ENCODE measurements at places on chromosomes 11 and 22.

DNA sequence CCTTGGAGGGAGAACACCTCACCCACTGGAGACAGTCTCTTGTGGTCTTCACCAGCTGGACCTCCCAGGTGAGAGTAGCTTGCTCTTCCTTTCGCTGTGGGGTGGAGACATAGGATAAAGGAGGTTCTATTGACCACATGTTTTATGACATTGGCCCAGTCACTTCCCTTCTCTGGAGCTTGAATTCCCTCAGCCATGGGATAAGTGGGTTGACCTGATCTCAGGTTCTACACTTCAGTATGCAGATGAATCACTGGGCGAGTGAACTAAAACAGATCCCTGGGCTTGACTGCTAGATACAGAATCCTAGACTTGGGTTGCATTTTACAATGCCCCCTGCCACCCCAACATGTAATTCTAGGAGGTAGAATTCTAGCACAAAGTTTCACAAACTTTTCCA lies 54.8 kb upstream of the PRSS23 start:
- no peak for DNase-seq

DNA sequence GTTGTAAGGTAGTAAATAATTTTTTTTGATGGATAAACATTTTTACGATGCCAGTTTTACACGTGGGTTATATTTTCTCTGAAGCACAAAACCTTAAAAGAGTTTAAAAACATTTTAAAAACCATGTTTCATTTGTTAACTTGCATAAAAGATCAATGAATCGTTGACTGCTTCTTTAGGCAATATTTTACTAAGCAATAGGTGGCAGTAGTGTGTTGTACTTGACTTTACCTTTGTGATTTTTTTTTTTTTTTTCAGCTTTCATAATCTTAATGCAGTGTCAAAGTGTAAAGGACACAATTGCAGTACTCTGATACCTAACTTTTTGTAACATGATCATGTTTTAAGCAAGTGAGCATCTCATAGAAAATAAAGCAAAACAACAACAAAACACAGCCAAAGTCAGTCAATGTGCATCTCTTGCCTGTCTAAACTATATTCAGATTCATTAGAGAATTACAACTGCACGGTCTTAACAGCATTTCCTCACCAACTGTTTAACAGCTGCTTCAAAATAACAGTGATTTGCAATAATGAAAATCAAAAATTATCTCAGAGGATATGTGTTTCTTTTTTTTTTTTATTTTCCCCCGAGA lies 27.7 kb downstream of the DNAJC24 start:
- no peak for DNase-seq

DNA sequence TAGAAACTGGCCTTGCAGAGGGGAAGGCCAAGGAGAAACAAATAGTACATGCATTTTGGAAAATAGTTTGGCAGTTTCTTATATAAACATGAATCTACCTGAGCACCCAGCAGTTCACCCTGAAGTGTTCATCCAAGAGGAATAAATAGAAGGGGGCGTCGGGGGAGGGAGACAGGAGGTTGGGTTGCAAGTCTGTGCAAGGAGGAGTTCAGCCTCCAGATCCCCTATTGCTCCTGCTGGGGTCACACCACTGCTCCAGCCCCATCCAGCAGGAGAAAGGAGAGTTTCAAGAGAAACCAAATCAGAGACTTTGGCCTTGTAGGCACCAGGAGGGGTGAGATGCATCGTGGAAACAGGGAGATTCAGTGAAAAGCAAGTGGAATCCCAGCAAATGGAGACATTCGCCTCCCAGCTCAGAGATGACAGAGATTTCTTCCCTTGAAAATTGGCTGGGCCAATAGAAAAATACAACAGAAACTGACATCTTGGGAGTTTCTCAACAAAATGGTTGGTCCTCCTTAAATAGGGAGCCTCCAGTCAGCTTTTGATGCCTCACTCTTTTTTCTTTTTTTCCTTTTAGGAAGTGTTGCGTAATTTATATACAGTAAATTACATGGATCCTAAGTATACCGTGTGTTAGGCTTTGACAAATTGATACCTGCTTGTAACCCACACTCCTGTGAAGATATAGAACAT lies 34.1 kb downstream of the OTOG start:
- DNase-seq = no peak

GRCh38 chr11:63485777-63486176 lies 5.2 kb downstream of the PLAAT5 start:
- no peak for DNase-seq

- DNase-seq = peak; percentile 64
Measured at GRCh38 chr11:1693327-1694063, 3.5 kb upstream of the KRTAP5-6 start.

DNA sequence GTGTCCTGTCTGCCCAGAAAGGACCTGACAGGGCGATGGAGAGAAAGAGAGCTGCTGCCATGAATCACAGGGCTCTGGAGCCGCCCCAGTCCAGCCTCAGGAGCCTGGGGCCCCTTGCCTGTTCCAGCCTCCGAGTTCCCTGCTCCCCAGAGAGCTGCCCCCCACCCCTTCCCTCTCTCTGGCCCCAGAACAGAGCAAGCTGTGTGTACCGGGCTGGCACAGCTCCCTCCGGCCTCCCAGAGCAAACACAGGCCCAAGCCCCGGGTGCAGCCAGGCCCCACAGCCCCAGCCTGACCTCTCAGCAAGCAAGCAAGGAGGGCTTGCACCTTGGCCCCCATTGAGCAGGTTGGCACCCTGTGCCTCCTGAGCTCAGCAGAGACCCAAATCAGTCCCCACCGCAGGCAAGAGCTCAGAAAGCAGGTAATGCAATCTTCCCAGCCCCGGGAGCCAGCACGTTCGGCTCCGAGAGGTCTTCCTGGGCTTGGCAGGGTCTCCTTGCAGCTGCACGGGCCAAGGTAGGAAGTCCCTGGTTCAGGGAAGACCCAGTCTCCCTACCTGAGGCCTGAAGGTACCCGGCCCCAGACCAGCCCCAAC lies 1.4 kb downstream of the PACSIN3 start:
- no peak for DNase-seq

GRCh38 chr11:120662071-120662676 lies 150.6 kb downstream of the GRIK4 start:
- DNase-seq = no peak

DNA sequence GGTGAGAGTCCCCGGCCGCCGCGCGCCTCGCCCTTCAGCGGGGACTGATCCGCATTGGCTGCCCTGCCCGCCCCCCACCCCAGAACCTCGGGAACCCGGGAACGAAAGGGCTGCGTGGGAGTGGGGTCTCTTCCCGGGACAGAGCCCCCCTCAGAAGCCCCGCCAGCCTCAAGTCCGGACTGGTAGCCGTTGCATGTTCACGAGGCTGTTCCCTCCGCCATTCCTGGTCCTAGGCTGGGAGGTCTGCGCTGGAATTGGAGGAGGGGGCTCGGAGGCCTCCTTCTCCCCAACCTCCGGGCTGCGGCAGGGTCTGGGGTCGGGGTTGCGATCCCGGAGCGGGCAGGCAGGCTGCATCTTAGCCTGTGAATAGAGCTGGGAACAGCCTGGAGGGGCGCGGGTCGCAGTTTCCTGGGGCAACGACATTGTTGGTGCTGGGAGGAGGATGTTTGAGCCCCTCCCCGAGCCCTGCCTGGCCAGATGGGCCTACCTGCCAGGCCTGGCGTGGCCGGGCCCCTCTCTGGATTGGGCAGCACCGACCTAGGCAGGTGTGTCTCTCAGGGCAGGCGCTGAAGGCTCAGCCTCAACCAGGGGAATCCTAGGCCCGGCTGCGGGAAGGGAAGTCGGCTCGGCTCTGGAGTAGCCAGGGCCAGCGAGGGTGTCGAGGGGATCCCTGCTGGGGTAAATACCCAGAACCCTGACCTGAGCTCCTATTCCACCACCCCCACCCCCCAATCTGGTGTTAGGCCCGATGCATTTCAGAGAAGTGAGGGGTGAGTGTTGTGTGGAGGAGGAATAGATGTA lies 670 bp downstream of the MAPK8IP1 start:
- no peak for DNase-seq

DNA sequence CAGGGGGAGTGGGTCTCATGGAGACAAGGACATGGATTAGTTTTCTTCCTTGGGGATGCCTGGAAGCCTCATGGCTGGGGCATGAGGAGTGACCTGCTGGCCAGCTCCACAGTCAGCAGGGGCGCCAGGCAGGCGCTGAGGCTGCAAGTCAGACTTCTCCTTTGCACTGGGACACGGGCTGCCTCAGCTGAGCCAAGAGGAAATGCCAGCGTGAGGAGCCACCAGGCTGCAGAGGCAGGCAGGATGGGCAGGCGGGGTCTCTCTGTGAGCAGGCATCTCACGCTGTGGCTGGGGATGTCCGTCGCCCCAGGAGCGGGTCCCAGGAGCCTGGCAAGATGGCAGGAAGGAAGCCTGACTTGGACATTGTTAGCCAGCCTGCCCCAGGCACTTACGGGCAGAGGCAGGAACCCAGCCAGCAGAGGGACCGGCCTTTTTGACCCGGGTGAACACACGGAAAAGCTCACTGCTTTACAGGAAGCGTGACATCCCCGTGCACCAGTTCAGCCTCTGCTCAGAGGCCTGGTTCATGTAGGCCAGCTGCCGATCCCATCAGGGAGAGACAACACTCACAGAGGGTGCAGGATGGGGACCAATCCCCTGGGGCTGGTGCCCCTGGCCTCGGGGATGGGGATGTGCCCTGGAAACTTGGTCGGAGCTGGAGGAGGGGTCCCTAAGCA lies 10.2 kb downstream of the GNB1L start:
- DNase-seq = no peak

DNA sequence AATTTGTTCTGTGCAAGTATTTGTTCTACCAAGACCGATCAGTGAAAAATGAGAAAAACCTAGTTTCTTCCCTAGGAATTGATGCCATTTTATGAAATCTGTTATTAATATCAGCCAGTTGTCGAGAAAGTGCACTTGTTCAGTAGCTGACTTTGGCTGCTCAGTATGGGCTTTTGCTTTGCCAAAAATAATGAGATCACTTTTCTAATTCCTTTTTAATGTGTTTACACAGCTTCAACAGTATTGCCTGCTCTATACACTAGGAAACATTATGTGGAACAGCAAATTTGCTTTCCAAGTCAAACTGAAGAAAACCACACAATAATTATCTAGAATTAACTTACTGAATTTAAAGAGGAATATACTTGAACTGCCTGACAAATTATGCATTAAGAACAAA lies 34.4 kb downstream of the SCUBE2 start:
- no peak for DNase-seq

DNA sequence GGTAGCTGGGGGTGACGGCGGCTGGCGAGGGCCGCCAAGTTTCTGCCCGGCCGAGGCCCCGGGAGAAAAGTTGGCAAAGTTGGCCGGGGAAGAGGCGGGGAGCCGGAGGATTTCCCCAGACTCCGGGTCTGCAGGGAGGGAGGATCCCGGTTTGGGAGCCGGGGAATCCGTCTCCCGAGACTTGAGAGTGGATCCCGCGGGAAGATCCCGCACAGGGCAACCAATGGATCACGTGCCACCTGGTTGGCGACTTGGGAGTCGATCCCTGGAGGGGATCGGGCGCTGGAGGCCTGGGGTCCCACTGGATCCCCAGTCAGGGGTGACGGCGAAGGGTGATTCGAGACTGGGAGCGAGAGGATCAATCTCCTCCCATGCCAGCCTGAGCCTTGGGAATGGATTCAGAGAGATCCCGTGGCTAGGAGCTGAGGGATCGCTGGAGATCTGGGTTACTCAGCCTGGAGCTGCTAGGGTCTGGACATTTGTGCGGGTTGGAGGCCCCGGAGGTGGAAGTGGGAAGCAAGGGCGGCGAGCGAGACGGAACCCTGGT lies 394 bp downstream of the KIAA1671 start:
- DNase-seq = no peak

GRCh38 chr22:19410941-19411689 lies 20.4 kb downstream of the HIRA start:
- no peak for DNase-seq

GRCh38 chr22:35517769-35518530 lies 22.7 kb upstream of the RASD2 start:
- no peak for DNase-seq

DNA sequence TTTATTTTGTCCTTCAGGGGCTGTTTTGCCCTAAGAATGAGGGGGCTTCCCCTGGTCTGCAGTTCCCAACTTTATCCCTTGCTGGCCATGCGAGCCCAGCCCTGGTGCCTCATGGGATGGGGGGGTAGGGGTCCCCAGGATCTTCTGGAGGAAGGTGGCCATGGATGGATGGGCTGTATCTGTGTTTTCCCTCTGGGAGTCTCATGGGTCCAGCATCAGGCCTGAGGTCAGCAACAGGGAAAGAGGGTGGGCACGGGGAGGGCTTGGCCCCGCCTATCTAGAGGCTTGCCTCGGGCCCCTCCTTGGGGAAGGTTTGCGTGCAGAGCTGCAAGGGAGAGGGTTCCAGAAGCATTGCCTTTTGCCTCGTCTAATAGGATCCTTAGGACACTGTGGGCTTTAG lies 10.8 kb upstream of the ADORA2A start:
- no peak for DNase-seq

DNA sequence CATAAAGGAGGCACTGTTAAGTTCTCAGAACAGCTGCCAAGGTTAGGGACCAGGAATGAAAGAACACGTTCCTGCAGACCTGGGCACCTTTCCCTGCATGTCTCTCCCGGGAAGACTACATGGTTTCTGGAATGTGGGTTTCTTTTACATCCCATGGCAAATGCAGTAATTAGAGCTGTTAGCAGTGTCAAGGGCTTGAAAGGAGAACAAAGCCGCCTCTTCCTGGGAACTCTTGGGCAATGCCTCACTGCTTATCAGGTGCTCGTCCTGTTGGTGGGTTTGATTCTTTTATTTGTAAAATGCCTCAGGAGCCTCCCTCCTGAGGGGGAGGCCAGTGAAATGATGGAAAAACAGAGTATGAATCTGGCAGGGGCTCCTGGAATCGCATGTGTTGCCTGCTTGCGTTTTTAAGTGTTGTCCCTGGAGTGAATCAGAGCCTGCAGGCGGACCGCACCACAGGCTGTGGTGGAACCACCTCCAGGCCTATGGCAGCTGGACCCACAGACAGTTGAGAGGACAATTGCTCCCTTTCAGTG lies 723 bp upstream of the C22orf31 start:
- no peak for DNase-seq

GRCh38 chr11:65786786-65787636 lies at the start of gene OVOL1:
Gene OVOL1 (plus strand): TSS chr11:65787063. CDS start chr11:65787374, 311 bp downstream.
- no peak for DNase-seq

- no peak for DNase-seq
Measured at GRCh38 chr11:111819829-111820237, 51.5 kb downstream of the ALG9 start.

- no peak for DNase-seq
Measured at GRCh38 chr11:116714902-116715301, 57.9 kb downstream of the BUD13 start.

DNA sequence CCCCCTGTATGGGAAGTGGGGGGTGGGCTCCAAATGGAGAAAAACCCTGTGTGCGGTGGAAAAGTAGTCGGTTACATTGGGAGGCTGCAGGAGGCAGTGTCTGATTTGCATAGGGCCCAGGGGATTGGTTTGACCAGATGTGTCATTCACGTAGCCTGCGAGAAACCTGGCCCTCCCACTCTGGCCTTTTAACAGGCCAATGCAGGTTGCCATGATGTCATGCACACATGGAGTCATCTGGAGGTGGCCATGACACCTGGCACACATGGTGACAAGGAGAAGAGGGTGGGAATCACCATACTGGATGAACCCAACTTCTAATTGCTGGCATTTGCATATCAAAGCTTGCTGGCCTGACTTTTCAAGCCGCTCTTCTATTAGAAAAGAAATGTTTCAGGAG lies 50.6 kb downstream of the FAM181B start:
- no peak for DNase-seq
